ENCODE measurements at places on chromosomes 4 and X.

DNA sequence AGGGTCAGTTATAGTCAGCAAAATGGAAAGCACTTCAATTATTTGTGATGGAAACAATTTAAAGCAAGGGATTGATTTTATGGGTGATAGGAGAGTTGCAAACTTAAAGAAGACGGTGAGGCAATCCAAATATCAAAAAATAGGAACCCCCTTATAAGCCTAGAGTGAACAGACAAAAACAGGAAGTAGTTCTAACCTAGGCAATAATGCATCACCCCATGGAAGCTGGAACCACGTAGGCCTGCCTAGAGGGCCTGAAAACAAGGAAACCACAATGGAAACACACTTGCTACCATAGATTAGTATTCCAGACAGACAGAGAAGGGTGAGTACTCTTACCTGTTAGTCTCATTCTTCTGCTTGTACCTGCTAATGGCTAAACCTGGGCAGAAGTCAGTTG lies 13.5 kb upstream of the GK2 start:
- DNase-seq = no peak

- no peak for DNase-seq
Observed at GRCh38 chr4:78640714-78641113, 89.1 kb downstream of the ANXA3 start.

GRCh38 chr4:101306225-101306624 lies 41.1 kb downstream of the PPP3CA start:
- DNase-seq = no peak

DNA sequence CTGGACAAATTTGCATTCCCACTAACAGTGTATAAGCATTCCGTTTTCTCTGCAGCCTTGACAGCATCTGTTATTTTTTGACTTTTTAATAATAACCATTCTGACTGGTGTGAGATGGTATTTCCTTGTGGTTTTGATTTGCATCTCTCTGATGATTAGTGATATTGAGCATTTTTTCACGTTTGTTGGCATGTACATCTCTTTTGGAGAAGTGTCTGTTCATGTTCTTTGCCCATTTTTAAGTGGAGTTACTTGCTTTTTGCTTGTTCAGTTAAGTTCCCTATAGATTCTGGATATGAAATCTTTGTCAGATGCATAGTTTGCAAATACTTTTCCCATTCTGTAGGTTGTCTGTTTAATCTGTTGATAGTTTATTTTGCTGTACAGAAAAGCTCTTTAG lies 68.8 kb downstream of the ADAMTS3 start:
- DNase-seq = no peak

DNA sequence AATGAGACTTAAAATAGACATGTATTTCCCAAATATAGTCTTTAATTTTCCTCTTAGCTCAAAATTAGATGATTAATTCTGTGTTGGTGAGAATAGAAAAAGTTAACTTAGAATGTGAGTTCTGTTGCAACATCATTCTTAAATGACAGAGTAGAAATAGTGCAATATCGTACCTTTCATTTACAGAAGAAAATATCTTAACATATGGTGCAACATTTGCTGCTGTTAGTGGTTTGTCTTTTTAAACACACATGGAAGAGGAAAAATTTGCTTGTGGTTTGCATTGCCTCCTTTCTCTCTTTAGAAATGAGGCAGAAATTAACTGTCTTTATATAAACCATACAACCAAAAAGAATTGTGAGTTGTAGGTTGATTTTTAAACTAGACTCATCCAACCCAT lies 39.3 kb upstream of the FHDC1 start:
- no peak for DNase-seq

All from cerebellar nuclear complex (tissue), 1 donor.